ENCODE measurements at places on chromosomes 11 and 22.

DNA sequence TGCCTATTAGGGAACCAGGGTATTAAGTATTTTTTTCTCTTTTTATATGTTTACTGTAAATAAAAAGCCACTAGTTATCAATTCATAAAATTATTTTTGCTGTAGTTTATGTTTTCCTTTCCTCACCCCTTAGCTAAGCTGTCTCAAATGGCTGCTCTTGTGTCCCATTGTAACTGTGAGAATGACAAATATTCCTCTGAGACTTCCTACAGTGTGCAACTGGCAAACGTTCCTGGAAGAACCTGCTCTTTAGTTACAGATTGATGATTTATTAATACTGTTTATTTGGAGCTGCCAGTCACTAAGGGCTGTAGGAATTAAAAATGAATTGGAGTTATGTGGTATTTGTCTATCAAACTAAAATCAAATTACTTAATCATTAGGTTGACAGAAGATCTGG, 675.4 kb upstream of the ARHGAP42 start:
- no peak for DNase-seq

- DNase-seq: no peak
Observed at GRCh38 chr22:45238957-45239680, 1.6 kb downstream of the KIAA0930 start.

DNA sequence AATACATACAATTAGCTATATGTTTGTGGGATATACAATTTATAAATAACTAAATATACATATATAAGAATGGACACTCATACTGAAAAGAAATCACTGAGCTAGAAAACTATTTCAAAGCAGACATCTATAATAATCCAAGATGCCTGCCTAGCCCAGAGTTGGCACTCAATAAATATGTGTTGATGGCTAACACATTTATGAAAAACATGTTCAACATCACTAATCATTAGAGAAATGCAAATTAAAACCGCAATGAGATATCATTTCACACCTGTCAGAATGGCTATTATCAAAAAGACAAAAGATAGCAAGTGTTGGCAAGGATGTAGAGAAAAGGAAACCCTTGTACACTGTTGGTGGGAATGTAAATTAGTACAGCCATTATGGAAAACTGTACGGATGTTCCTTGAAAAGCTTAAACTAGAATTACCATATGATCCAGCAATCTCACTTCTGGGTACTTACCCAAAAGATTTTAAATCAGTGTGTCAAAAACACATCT, 29.8 kb downstream of the POU2AF1 start:
- no peak for DNase-seq

DNA sequence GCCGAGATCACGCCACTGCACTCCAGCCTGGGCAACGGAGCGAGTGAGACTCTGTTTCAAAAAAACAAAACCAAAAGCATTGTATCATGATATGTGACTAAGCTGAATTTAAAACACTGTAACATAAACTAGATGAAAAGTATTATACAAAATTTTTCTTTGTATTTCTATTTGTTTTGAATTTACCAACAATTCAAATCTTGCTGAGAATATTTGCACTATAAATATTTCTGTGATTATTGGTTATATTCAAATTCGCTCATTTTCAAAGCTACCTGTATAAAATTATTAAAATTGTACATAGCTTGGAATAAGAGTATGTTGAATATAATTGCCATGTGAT, 101.9 kb upstream of the SERPIND1 start:
- DNase-seq: no peak

GRCh38 chr11:62885137-62885750, 4.5 kb downstream of the SLC3A2 start:
- no peak for DNase-seq

- no peak for DNase-seq
Observed at GRCh38 chr11:34825315-34825669, 90.9 kb downstream of the APIP start.

DNA sequence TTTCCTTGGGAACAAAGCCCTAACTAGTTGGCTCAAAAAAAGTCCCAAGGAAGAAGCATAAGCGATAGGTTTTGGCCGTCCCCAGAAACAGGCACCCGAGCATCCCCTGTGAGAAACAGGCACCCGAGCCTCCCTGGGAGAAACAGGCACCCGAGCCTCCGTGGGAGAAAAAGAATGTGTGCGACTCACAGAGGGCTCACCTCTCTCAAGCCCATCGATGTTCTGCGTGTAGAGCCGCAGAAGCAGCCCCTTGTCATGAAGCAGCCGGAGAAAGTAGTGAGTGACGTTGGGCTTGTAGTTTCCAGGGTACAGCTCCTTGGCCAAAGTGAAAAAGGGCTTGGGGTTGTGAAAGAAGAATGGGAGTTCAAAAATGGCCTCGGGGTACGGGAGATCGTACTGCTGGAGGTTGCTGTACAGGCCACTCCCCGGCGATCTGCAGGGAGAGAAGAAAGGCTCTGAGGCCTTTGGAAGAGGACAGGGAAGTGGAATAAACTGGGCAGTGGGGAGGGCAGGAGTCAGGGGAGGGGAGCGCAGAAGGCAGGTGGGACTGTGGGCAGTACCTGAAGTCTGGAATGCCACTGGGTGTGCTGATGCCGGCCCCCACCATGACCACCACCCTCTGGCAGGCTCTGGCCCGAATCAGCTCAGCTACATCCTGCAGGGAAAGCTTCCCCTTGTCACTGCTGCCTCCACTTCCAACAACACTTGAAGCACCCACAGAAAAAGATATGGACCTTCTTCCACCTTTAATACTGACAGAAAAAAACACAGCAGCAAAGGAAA, 3.2 kb downstream of the SIRT3 start:
- DNase-seq: no peak

- no peak for DNase-seq
Observed at GRCh38 chr11:131471976-131472375, 101.6 kb downstream of the NTM start.

DNA sequence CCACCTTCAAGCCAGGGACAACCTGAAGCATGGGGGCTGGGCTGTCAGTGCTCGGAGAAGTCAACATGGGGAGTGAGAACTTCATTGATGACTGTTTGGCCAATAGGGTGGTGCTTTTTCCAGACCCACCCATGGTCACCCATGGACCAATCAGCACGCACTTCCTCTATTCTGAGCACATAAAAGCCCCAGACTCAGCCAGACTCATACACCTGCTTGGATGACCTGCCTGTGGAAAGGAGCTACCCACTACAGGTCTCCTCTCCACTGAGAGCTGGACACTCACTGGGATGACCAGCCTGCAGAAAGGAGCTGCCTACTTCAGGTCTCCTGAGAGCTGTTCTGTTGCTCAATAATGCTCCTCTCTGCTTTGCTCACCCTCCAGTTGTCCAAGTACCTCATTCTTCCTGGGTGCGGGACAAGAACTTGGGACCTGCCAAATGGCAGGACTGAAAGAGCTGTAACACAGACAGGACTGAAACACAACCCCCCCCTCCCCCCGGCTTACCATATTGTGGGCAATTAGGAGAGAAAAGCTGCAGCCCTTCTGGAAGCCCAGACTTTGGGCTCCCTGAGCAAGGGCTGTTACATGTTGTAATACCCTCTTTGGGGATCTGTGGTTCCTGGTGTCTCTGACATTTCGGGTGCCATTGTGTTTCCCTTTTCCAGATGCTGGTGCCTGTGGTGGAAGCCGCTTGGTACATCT, 44.4 kb upstream of the WNT11 start:
- DNase-seq: no peak

DNA sequence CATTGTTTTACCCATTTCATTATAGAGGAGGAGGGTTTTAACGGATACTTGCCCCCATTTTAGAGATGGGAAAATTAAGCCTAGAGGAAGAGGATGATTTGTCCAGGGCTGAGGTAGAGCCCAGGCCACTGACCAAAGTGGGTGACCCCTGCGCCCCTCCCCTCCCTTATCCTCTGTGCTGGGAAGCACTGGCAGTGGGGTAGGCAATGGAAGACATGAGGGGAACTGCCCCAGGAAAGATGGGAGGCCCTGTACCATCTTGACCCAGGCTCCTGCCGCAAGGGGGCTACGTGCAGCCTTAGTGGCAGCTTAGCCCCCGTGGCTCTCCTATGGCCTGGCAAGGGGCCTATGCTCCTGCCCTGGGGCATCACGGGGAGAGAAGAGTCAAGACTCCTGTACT, 76.4 kb upstream of the MYOD1 start:
- DNase-seq: no peak

DNA sequence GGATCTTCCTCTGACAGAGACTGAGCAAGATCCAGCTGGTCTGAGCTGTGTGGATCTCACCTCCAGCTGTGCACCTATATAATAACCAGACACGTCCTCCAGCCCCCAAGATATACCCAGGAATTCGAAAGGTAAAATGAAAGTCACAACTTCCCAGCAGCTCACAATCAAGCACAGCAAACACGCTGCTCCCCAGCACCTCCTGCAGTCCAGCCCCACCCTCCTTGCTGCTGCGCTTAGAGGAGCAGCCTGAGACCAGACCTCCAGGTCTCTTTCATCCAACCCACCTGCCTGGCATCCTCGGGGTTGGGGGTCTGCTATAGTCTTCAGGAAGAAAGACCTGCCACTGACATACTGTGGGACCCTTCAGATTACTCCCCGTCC, 3.0 kb upstream of the APOL4 start:
- no peak for DNase-seq

GRCh38 chr11:117026593-117027330, 71.5 kb downstream of the SIK3 start:
- no peak for DNase-seq

- no peak for DNase-seq
Observed at GRCh38 chr11:86726770-86727504, 54.5 kb upstream of the ME3 start.

GRCh38 chr22:32522237-32522636, 47.6 kb downstream of the FBXO7 start:
- DNase-seq: no peak

GRCh38 chr11:123653483-123653826, 969 bp downstream of the SCN3B start:
- DNase-seq: no peak

DNA sequence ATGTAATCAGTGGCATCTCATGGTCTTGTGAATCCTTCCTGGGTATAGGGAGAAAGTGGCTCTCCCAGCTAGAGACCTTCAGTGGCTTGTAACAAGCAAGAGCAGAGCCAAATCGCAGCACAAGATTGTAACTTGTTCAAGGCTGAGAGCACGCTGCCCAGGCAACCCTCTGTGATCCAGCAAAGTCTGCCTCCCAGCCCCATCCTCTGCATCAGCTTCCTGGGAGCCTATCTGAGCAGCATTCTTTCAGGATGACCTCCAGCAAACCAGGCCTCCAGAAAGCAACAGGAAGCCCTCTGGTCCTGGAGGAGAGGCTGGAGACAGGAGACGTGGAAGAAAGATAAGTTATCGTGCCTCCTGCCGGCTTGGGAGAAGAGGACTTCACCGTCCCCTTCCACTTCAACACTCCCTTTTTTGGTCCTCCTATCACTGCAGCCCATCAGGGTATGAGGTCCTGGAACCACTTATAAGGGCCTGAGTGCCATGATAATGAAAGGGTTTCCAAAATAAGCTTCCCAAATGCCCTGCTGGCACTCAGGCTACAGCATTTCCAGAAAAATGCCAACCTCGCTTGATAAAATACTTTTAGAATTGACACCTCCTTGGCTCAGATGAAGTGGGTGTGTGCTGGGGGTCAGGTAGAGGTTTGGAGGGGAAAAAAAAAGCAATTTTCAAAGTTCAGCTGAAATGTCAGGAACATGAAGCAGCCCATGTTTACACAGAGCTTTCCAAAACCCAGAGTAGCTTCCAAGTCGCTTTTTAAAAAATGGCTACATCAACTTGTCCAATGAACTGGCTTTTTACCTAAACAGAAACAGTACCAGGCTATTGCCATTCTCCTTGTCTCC, 80.2 kb downstream of the PLEKHA7 start:
- DNase-seq: no peak

DNA sequence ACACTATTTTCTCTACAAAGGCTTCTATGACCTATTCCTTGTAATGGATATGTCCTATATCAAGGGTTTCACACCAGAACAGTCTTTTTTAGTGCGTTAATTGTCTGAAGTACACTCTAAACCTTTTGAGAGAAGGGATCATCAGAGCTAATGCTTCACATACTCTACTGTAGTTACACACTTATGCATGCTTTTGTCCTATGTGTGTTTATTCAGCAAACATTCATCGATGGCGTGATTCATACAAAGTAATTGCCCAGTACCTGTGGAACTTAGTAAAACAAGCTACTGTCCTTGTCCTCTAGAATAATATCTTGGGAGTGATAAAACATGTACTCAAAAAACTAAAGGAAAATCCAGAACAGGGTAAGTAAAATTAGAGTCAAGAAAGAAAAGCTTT, 139.2 kb downstream of the GUCY1A2 start:
- no peak for DNase-seq

DNA sequence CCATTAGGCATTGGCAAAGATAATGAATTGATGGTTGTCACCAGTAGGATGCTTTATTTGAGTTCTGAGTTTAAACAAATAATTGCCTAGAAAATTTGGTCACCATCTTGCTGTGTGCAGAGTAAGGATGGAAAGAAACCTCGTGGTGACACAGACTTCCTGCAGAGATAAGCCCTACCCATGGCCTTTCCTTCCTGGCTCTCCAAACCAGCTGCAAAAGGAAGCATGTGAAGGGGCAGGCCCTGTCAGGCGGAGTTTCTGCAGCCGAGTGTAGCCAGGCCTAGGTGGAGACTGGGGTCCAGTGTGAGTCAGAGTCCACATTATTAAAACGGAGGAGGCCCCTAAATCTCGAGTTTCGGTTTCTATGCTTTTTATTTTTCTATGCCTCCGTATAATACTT, 83.1 kb upstream of the ADSL start:
- DNase-seq: no peak

DNA sequence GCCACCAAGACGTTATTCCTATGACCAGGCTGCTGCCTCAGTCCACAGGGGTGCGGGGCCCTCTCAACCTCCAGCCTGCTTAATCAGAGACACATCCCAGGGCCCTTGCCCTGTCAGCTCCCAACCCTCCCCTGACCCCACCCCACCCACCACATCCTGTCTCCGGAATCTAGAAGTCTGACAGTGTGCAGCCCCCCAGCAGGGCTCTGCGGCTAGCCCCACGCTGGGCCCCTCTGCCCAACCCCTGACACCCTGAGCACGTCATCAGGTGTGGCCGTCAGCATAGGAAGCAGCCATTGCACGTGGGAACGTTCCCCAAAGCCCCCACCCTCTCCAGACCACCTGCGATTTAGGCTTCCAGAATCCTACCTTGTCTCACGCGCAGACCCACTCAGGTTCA, 34.3 kb upstream of the IGSF9B start:
- no peak for DNase-seq

- DNase-seq: no peak
Observed at GRCh38 chr22:24836282-24836681, 30.3 kb downstream of the SGSM1 start.
